Fibroblast of skin of right quadriceps (primary cell): ENCODE measurements at places on chromosomes 6 and 20.

DNA sequence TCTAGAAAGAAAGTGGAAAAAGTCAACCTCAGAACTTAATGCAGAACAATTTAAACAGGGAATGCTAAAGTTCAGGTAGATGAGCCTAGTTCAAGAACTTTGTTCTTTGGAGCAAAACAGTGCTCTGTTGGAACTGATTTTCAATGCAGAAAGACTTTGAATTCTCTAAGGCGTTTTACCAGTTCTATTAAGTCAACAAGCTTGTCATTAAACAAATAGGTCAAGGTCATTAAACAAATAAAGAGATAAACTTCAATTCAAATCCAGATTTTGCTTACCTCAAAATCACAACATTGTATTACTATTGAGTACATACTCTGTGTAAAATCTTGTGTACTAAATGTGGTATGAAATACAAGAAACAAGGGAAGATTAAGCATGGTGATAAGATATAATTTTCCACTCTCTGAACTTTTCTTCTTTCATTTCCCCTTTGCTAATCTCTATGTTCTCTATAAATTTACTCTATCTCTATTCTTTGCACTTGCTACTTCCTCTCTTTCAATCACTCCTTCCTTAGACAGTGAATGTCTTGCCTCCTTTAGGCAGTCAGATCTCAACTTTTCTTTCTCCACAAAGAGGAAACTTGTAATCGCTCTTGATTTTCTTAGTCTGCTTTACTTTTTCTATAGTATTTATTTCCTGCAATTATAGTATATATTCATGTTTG is 160.8 kb upstream of the KHDRBS2 start:
- no peak for DNase-seq

- DNase-seq, result peak; percentile 68
Observed at GRCh38 chr20:51446656-51447055, 95.9 kb downstream of the NFATC2 start.

DNA sequence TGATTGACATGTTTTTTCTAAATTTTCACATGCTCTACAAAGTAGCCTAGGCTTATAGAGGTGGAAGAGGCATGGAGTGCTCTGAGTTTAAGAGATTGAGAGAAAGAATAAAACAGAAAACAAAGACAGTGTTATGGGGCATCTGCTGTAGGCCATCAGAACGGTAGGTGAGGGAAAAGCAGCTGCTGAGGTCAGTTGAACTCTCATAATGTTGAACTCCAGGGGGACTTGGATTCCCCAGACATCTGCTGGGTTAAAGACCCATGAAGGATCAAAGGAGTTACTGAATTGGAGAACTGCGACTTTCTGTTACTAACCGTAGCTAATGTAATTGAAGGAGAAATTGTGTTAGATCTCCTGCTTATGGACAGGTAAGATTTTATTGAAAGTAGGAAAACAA is 333.9 kb downstream of the TFAP2B start:
- no peak for DNase-seq

- DNase-seq, result no peak
Observed at GRCh38 chr6:56655996-56656395, 13.3 kb upstream of the DST start.

DNA sequence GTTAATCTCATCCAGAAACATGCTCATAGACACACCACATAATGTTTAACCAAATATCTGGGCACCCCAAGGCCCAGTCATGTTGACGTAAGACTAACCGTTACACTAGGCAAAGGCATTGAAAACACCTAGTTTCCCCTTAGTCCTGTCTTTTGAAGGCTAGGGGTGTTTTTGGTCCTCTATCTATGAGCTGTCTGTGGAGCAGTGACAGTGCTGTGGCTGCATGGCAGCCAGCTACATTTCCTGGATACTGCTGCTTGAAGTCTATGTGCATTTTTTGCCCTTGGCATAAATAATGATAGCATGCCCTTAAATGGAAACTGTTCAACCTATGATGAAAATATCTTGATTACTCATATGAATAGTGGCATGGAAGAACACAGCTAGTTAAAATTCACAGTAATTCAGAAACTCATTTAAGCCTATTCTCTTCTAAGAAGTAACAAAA is 18.6 kb downstream of the FARS2 start:
- DNase-seq, result peak; percentile 16

DNA sequence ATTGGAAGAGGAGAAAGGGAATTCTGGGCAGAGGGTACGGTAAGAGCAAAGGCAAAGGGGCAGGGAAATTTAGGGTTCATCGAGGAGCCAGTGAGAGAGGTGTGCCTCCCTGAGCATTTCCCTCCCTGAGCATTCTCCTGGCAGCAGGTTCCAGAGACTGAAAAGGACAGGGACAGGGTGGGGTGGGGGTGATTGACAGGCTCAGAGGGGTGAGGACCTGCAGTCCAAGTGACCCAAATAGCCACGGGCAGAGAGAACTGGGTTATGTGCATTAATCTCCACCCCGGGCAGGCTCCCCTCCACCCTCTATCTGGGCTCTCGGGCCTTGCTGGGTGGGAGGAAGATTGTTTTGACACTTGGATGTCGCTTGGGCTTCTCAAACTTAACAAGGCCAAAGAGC is 69.5 kb downstream of the KCNB1 start:
- no peak for DNase-seq

DNA sequence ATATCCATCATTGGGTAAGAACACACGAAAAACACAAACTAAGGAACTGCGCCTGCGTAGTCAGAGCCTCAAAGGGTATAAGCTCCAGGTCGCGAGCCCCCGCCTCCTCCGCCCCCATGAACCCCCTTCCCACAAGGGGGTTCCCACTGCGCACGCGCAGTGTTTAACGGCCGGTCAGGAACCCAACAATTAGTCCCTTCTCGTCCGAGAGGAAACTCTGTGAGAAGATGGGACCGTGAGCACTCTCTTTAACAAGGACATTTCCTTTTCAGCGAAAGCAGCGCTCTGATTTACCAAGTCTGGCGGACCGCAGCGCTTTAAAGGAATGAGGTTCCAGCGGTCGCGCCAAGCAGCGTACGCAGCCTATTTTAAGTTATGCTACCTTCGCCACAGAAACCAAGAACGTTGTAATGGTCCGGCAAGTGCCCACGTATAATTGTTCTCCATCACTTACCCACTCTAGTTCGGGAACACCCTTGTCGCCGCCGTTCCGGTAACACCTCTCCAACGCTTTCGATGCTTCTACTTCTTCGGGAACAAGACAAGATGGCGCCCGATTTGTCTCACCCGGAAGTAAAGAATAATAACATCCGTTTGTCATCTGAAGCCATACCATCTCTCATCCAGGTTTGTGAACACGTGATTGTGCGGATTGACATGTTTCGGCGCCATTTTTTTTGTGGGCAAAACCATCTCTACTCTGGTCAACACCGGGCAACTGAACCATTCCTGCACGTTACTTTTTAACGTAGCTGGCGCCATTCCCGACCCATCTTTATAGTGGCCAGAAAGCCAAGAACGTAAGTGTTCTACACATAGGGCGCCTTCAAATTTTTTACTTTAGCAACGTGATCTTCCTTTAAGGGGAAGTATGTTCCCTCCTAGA is at the start of gene PNISR:
Gene PNISR, minus strand, starts transcription at position 548 of the 886 bp plus-strand sequence. CDS start 10,649 bp downstream, outside the sequence.
- peak; percentile 99 for DNase-seq

DNA sequence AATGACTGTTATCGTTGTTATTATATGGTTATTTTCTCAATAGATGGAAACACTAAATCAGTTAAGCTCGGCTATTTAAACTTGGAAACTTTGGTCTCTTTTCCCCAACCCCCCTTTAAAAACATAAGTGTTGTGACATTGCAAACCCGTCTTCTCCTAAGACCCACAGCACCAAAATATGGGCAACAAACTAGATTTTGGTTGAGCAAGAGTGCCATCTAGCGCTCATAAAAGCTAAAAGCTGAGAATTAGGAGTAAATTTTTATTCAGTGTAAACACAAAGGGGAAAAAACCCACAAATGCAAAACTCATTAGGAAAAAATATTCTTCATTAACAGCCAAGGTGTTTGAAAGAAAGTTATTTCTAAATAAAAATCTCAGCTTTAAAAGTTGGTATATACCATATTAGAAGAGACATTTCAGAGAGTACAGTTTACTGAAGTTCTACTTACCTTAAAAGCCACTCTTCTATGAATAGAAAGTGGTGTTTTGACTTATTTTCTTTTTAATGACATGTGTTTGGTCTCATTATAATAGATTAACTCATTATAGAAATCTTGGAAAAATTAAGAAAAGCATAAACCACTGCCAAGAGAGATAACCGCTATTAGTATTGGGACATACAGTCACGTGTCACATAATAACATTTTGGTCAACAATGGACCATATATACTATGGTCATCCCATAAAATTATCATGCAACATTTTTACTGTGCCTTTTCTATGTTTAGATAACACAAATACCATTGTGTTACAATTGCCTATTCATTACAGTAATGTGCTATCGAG is 21.1 kb downstream of the SESN1 start:
- peak; percentile 74 for DNase-seq

DNA sequence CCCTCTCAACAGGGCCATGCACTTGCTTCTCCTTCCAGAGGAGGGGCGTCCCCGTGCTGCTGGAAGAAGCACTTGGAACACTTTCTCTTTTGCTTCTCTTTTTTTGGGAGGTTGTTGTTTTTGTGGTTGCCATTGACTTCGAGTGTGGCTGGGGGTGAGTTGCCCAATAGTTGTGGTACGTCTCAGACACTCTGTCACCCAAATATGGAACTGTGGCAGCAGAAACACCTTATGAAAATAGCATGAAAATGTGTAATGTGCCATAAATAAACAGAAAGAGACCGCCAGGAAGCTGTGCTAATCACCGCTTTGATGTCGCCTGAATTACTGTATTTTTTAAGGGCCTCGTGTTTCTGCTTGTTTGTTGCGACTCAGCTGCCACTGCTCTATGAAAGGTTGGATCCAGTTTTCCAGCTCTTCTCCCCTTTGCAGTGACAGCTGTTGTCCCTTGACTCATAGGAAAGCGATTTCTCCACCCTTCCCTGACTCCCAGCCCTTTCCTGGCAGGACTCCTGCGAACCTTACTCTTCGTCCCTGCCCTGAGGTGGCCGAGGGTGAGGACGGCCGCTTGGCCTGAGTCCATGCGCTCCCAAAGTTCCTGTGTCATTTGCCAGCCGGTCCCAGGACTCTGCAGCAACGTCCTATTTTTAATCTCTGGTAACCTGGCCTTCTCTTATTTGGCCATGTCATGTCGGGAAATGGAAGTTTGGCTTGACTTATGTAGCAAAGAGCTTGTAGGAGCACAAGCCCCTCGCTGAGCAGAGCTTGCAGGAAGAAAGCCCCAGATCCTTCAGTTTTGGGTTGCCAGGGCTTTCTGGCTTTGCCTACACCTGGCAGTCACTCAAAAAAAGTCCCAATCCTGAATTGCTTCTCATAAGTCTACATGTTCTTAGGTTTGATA is 694.6 kb downstream of the QKI start:
- peak; percentile 63 for DNase-seq

GRCh38 chr6:31157513-31158139 is at the start of gene CCHCR1:
Gene CCHCR1, minus strand, starts transcription at chr6:31157802. Its CDS starts 202 bp downstream, at chr6:31157600.
- DNase-seq, result no peak

GRCh38 chr6:13575377-13575775 is 975 bp downstream of the SIRT5 start:
- no peak for DNase-seq

DNA sequence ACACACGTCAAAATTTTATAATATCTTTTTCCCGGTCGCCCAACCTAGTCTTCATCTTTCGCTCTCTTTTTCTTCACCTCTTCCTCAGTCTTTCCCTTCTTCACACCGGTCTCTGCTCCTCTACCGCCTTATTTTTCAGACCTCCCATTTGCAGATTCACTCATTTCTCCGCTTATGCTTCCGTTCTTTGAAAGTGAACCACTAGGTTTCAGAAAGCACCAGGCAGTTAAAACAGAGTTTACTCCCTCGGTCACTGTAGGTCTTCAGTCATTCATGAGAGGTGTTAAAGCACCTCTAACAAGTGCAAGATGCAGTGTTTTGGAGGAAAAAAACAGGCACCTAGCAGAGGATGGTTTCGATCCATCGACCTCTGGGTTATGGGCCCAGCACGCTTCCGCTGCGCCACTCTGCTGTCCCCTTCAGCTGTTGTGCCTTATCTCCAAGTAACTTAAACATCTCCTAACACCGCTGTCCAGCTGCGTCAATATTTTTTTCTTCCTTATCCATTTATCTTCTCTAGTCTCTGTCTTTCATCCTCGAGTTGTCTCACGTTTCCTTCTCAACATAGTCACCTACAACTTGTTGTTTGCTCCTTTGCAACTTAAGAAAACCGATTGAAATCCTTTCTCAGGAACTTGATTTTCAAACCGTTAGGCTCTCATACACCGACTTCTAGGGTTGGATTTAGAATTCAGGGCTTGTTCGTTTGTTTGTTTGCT is 119.7 kb upstream of the ZNF184 start:
- DNase-seq, result peak; percentile 89

DNA sequence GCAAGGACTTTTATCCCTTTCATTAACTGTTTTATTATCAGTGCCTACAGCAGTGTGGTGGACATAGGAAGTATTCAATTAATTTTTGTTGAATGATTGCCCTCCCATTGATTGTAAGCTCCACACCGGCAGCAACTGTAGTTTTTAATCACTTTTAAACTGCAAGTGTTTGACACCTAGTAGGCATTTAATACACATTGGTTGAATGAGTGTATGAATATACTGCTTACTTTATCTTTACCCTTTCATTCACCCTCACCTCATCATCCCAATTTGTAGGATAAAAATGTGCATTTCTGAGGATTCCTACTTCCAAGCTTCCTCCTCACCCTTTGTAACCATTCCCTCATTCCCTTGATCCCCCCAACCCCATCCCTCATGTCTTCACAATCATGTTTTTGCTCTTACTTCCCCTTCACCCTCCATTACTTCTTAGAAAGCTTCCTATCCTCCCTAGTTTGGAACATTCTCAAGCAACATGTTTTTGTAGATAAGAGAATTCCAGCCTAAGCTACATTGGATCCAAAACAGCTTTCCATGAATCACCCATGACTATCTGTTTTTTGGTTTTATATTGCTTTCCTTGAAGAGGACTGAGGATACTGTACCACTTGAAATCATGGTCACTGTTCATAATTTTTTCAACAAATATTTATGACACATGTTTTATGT is 955 bp upstream of the SLC26A8 start:
- no peak for DNase-seq

DNA sequence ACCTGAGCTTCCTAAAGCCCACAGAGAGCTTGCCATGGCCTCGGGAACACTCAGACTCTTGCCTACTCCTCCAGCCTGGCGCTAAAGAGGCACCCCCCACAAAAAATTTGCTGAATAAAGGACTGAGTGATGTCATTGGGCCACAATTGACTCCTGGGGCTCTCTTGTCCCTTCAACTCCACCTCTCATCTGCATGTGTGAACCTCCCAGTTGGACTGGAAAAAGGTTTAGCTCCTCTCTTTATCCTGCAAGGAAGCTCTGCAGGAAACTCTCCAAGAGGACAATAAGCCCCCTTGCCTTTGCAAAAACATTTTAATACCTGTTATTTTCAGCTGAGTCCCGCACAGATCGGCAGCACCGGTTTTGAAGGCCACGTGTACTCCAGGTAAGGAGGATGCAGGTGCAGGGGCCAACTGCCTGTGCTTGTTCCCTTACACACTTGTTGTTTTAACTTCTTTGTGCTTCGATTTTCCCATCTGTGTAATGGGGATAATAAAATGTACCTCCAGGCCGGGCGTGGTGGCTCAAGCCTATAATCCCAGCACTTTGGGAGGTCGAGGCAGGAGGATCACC is 107.3 kb downstream of the TFAP2C start:
- no peak for DNase-seq

GRCh38 chr6:2204272-2204671 is 41.1 kb downstream of the GMDS start:
- no peak for DNase-seq

- DNase-seq, result no peak
Observed at GRCh38 chr6:10690651-10691445, 3.6 kb downstream of the C6orf52 start.

GRCh38 chr6:33073431-33073871 is at the start of gene HLA-DPA1:
Gene HLA-DPA1, minus strand, starts transcription at chr6:33073649.
- DNase-seq, result no peak
